ENCODE measurements at places on chromosomes 2 and 18.

DNA sequence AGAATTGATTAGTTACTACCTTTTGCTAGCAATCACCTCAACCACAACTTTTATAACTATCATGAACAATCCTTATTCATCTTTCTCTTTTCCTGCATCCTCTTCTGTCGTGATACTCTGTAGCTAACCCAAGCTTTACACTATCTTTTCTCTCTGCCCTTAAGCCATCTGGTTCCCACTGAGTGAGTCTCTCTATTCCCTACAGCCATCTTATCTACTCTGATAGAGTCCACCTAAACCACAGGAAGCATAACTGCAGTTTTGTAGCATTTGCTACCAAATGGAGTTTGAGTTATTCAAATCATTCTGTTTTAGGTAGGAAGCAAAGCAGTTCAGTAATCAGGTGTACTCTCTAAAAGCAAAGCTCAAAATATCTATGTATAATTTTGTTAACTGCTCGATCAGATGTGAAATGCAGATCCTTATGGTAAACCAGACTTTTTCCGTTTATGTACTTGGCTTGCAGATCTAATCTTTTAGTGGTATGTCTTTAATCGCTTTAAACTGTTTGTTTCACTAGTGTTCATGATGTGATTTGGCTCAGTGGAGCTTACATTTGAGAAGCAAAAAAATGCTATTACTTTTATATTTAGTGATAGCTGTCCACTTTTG lies 91.0 kb downstream of the CSRNP3 start:
- no peak for DNase-seq

DNA sequence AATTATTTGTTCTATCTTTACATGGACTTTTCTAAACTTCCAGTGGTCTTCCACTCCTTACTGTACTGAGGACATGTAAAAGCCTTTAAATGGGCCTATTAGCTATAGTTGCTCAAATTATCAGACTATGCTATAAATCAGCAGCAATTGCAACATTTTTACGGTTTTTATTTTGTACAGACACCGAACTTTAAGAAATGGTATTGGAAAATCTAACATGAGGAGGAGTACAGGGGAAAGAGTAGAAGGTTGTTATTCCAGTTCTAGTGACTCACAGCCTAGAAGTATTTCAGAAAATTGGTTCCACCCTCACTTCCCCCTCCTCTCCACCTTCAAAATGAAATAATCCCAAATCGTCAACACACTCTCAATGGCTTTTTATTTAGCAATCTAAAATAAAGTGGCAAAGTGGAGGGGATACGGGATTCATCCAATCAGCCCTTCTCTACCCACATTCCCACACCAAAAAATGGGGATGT lies 1.1 kb downstream of the NCKAP1 start:
- no peak for DNase-seq

DNA sequence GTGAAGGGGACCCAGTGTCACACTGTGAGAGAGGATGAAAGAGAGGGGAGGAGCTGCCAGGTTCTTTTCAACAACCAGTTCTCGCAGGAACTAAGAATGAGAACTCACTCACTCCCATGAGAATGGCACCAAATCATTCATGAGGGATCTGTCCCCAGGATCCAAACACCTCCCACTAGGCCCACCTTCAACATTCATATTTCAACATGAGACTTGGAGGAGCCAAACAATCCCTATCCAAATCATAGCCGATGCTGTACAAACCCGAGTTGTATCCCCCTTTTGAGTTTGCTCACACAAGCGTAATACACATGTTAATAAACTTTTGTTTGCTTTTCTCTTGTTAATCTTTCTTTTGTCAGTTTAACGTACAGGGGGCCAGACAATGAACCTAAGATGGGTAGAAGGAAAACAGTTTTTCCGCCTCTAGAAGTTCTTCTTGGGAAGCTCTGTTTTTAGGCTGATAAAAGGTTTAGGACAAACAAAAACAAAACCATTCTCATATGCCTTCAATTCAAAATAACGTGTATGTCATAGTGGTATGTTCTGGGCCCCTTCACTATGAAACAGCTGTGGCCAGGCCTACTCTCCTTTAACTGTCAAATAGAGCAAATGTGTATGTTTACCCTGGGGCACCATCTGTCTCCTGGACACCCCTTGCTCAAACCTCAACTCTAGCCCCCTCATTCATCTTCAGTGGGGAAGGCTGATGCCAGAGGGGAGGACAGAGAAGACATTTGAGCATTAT lies 9.1 kb upstream of the TMEM37 start:
- DNase-seq = no peak

- DNase-seq = no peak
These were observed 76.6 kb downstream of the OSBPL1A start for GRCh38 chr18:24321071-24321470.

GRCh38 chr18:55457028-55457427 lies 131.0 kb downstream of the TCF4 start:
- DNase-seq = no peak

GRCh38 chr2:207503234-207503633 lies 26.5 kb upstream of the CREB1 start:
- no peak for DNase-seq

DNA sequence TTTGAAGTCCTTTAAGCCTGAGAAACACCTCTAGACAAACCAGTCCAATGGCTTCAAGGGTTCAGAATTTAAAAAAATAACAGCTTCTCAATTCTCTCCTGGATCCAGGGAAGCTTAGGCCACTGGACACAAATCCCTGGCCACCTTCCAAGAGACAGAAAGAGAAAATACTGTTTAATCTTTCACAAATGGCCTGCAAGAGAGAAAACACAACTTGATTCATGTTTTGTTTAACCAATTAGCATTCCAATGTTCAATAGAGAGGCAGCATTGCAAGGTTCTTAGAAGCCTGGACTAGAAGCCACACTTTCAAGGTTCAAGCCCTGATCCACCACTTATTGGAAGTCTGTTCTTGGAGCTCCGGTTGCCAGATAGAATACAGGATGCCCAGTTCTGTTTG lies 109.0 kb upstream of the PARD3B start:
- no peak for DNase-seq

GRCh38 chr2:69597105-69597504 lies 46.4 kb downstream of the AAK1 start:
- no peak for DNase-seq

GRCh38 chr18:34033968-34034367 lies 190.7 kb downstream of the NOL4 start:
- no peak for DNase-seq

- no peak for DNase-seq
These were observed 16.2 kb upstream of the LDAH start for GRCh38 chr2:20839052-20839451.

All from stimulated activated CD4-positive, alpha-beta T cell treated with anti-CD3 and anti-CD28 coated beads, Interleukin-4, amount 100 ng/mL, for 48 hours (primary cell).